ENCODE measurements at places on chromosomes 4 and X. TPM values are rescaled to one million over a fixed set of nuclear protein-coding genes. Genes with fewer than 3 reads are reported as not detected.

GRCh38 chr4:14155803-14156202 is 528.3 kb upstream of the BOD1L1 start:
- H3K27me3 ChIP-seq: no peaks in the 10 kb centered on the region
- H3K4me1 ChIP-seq: no peaks in the 10 kb centered on the region
- no peak for DNase-seq
- H3K36me3 ChIP-seq: no peaks in the 10 kb centered on the region

DNA sequence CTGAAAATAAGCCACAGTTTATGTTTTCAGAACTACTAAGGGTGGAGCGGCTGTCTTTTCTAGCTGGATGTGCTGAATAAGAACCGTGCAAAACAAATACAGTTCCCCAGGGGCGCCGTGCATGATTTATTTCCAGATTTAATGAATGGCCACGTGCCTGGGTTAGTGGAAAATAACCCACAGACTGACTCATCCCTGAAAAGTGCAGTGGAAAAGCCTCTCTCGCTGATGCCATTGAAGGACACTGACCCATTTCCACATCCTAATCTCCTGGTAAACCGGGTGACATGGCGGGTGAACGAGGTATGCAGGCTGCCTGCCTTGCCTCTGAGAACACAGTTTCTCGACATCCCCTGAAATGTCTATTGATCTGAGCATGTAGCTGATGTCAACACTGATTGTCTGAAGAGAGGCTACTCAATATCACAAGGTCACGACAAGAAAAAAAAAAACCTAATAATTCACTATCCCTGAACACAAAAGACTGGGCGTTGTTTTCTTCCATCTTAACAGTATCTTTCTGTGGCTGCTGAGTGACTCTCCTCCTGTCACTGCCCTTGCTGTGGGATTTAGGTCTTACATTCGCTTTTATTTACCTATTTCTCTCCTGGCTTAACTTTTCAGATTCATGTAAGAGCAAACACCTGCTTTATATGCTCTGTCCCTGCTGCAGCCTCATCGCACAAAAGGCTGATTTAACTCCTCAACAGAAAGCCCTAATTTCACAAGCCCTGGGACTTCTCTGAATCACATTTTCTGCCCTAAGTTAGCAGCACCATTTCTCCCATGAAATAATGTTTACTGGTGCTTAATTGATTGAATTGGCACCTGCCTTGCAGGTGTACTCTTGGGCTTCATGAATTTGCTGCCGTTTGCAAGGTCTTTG is 76.9 kb upstream of the SCOC start:
- H3K27me3 ChIP-seq: no peaks in the 10 kb centered on the region
- DNase-seq: no peak
- H3K4me3 ChIP-seq: no peak overlapping the region
- H3K4me1 ChIP-seq: peaks cover 4% of the 10 kb centered on the region

- DNase-seq: no peak
- no peak overlapping the region for H3K4me3 ChIP-seq
- H3K36me3 ChIP-seq: no peaks in the 10 kb centered on the region
- no peaks in the 10 kb centered on the region for H3K4me1 ChIP-seq
Measured at GRCh38 chr4:76035141-76035540, 729 bp downstream of the CXCL11 start.

DNA sequence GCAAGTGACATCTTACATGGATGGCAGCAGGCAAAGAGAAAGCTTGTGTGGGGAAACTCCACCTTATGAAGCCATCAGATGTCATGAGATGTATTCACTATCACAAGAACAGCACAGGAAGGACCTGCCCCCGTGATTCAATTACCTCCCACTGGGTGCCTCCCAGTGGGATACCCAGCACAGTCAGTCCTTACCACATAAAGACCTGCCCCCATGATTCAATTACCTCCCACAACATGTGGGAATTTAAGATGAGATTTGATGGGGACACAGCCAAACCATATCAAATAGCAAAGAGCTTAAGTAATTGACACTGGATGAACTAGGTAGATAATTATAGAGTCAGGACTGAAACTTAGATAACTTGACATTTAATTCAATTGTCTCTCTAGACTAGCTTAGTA is 85.6 kb downstream of the SLIT2 start:
- H3K4me1 ChIP-seq: no peaks in the 10 kb centered on the region
- no peaks in the 10 kb centered on the region for H3K36me3 ChIP-seq
- no peaks in the 10 kb centered on the region for H3K27me3 ChIP-seq
- H3K27ac ChIP-seq: no peak overlapping the region

GRCh38 chr4:112185334-112185733 is 40.1 kb downstream of the FAM241A start:
- H3K4me3 ChIP-seq: no peak overlapping the region
- no peak overlapping the region for H3K27ac ChIP-seq
- no peaks in the 10 kb centered on the region for H3K4me1 ChIP-seq
- no peak for DNase-seq
- no peaks in the 10 kb centered on the region for H3K36me3 ChIP-seq

DNA sequence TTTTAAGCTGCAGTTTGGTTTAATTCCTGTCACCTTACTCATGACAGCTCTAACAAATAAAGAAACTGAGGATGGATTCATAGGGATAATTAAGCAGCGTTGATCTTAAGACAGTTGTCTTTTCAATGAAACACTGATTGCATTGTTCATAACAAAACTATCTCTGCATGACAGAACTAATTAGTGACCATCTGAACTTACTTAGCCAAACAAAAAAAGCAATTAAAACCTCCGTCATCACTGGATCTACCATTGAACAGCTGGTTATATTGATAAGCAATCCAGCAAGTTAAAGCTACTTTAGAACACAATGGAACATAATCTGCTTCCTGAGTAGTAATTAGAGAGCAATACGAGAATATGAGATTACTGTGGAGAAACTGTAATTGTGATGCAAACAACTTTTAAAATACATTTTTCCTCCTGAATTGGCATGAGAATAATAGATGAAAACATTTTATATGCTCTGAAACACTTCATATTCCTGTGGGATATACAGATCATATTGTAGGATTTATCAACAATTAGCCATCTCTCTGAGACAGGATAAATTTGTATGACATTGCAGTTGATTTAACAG is 2576.8 kb downstream of the PCDH7 start:
- no peaks in the 10 kb centered on the region for H3K27me3 ChIP-seq
- DNase-seq: no peak
- no peak overlapping the region for H3K27ac ChIP-seq
- no peaks in the 10 kb centered on the region for H3K4me1 ChIP-seq

- H3K4me1 ChIP-seq: peaks cover 12% of the 10 kb centered on the region
- peak within 1 kb of the TSS; percentile 98 for H3K27ac ChIP-seq
- H3K4me3 ChIP-seq: peak within 1 kb of the TSS; percentile 67
- no peaks in the 10 kb centered on the region for H3K36me3 ChIP-seq
Measured at GRCh38 chr4:77818602-77819403, at the start of gene CNOT6L. TSS of gene CNOT6L (minus strand) at chr4:77819368. CDS start at chr4:77819308, 60 bp downstream.

DNA sequence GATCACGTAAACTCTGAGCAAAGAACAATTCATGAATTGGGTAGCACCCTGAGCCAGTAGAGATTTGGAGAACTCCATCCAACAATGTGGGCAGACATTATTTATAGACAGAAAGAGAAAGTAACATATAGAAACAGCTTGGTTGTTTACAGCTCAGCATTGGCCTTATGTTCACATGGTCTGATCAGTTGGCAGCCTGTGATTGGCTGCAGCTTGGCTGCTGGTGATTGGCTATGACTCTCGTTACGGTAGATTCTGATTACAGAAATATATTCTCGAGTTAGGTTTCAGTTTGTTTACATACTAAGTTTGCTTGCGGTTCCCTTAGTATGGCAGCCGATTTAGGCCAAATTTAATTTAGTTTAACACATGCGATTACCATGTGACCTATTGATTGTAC is 663.4 kb downstream of the RAPGEF2 start:
- H3K4me3 ChIP-seq: no peak overlapping the region
- no peaks in the 10 kb centered on the region for H3K4me1 ChIP-seq
- no peaks in the 10 kb centered on the region for H3K36me3 ChIP-seq
- DNase-seq: no peak
- H3K27ac ChIP-seq: no peak overlapping the region
- no peaks in the 10 kb centered on the region for H3K27me3 ChIP-seq

DNA sequence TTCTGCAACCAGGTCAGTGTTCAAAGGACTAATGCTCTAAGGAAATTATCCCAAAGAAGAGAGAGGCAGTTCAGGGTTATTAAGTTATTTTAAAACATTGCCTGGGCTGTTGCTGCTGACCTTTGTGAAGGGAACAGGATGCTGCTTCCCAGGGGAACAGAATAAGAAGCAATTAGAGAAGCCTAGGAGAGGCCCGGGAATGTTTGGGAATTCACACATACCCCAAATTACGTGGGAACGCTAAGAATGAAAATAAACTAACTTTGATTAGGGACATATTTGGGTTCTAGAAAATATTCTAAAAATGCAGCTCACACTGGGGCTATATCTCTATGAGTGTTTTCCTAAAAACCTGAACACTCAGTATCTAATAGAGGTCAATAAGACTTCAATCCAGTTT is 243.1 kb upstream of the FTHL17 start:
- no peak overlapping the region for H3K4me3 ChIP-seq
- no peak overlapping the region for H3K27ac ChIP-seq
- H3K36me3 ChIP-seq: no peaks in the 10 kb centered on the region
- no peak for DNase-seq
- H3K27me3 ChIP-seq: no peaks in the 10 kb centered on the region

DNA sequence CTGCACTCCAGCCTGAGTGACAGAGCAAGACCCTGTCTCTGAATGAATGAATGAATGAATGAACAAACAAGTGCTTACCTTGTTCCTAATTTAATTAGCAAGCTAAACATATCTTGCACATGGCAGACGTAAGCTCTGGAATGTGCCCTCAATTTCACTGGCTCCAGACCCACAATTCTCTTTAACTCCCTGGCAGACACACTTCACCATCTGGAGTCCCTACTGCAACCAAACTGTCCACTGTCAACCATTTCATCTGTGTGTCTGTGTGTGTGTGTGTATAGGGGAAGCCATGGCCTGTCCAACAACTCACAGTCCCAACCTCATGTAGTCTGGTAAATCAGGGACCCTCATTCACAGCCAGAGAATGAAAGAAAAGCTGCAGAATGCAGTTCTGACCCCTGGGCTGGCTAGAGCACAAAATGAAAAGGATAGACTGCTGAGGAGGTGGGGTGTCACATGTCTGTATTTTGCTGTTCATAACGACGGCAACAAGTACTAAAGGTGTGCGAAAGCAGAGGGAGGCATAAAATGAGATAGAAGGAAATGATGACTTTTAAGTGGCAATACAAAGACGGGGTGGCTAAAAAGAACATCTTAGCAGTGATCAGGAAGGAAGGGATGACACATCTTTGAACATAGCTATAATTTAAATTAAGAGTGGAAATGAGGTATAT is 114.1 kb downstream of the TSPAN5 start:
- H3K4me1 ChIP-seq: no peaks in the 10 kb centered on the region
- H3K36me3 ChIP-seq: no peaks in the 10 kb centered on the region
- H3K27me3 ChIP-seq: no peaks in the 10 kb centered on the region
- no peak overlapping the region for H3K4me3 ChIP-seq
- H3K27ac ChIP-seq: no peak overlapping the region

- no peaks in the 10 kb centered on the region for H3K4me1 ChIP-seq
- H3K27ac ChIP-seq: no peak overlapping the region
- no peak for DNase-seq
- H3K36me3 ChIP-seq: no peaks in the 10 kb centered on the region
- H3K27me3 ChIP-seq: no peaks in the 10 kb centered on the region
- no peak overlapping the region for H3K4me3 ChIP-seq
Measured at GRCh38 chr4:119031218-119031617, 104.4 kb upstream of the MYOZ2 start.

The HSFX1 gene
- 1.2 TPM for total RNA-seq

The MAGEA12 gene
- not detected for total RNA-seq

The PDK3 gene
- total RNA-seq: 21.2 TPM

Data from left lung (tissue), 14 donors.